Myocyte (in vitro differentiated cells): ENCODE measurements at places on chromosomes 12 and 14. TPM values are rescaled to one million over a fixed set of nuclear protein-coding genes. Genes with fewer than 3 reads are reported as not detected.

DNA sequence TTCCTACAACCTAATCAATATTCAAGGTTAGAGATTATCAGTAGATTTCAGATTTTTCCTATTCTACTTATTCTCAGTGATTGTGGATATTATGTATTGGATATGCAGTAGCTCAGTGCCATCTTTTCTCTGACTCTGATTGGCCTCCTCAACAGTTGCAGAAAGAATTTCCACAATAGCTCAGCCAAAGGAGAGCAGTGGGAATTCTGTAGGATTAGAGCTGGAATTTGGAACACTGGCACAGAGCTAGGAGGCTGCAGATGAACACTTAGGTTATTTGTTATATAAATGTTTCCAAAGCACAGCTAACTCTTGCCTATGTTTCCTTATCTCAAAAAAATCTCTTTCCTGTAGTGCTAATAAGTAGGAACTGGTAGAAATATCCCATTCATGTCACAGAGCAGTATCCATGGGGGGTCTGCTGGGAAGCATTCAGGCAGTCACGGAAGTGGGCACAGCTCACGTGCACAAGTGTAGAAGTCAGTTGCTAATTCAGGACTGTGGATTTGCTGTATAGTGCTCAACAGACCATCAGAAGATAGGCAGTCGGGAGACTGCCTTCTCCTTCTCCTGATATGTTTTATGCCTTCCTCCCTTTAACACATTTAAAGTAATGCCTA is 116.2 kb upstream of the TMEM260 start:
- DNase-seq = no peak

GRCh38 chr12:2853626-2854025 is 3.2 kb downstream of the TEX52 start:
- DNase-seq = peak; percentile 71

DNA sequence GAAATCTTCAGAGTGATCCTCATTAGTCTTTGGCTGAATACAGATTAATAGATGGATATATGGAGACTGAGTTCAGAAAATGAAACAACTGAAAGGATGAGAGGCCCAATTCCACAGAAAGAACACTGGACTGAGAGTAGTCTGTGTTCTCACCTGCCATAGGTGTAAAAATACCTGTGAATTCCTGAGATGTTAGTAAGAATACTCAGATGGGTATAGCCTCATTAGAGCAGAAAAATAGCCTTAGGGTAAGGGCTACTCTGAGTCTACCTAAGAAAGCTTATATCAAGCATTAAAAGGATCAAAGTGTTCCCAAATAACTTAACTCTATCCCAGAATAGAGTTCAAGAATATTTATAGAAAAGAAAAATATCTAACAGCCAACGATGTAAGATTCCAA is 1510.3 kb upstream of the SEL1L start:
- no peak for DNase-seq

GRCh38 chr12:90965204-90965603 is 10.2 kb upstream of the CCER1 start:
- no peak for DNase-seq

- no peak for DNase-seq
These were observed 87.5 kb downstream of the NCOR2 start for GRCh38 chr12:124479680-124480468.

DNA sequence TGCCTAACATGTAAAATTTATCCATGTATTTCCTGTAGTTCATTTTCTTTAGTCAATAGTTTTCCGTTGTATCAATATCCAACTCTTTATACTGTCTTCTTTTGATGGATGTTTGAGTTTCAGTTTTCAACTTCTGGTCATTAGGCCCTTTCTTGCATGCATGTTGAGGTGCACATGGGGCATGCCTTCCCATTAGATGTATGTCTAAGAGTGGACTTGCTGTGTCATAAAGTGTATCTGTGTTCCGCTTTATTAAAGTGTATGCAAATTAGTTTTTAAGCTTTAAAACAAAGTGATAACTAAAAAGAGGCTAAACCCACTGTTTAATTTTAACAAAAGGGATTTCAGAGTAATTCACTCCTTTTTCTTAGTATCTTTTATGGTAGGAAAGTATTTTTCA is 441.1 kb downstream of the PCNX1 start:
- no peak for DNase-seq

DNA sequence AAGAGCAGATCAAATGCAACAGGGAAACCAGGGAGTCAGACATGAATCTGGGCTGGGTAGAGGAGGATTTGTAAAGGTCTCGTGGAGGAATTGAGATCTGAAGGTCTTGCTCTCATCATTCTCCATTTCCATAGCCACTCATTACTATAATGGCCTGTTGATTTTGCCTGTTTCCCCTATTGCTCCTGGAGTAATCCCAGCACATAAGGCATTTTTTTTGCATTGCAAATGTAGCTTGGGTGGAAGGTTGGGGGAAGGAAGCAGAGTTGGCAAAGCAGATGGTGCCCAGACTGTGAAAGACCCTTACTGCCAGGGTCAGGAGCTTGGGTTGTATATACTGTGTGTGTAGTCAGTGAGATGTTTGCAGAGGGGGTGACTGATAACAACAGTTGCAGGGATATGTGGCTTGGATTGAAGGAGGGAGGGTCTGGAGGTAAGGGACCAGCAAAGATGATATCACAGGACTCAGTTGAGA is 116.0 kb downstream of the TTC6 start:
- DNase-seq = no peak

DNA sequence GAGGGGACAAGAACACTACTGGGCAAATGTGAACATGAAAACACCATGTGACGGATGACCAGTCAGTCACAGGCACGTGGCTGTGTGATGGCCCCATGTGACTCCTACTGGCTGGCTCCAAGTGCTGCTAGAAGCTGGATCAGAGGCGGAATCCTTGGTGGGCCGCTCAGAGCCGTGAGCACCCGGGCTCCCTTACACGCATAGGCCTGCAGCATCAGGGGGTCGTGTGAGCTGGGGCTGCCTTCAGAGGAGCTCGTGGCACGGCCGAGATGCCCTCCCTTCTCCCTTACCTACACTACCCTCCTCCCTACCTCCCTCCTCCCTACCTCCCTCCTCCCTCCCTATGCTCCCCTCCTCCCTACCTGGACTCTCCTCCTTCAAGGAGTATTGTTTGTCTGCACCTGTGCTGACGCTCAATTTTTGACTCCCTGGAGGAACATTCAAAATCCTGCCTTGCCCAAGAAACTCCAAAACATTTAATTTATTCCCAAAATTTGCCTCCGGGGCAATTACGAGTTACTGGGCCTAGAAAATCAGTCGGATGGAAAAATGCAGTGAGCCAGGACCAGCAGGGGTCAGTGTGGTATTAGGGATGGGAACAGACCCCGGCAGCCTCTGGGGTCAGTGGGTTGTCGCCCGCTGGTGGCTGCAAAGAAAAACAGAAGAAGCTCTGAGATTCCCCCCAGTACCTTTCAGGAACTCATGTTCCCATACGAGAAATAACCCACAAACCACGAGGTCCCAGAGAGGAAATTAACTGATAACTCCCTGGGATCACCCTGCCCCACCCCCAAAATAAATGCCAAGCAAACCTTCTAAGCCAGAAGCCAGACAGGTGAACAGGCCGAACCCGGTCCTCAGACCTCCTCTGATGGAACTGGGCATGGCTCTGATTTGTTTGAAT is 61.3 kb downstream of the C14orf132 start:
- peak; percentile 81 for DNase-seq

DNA sequence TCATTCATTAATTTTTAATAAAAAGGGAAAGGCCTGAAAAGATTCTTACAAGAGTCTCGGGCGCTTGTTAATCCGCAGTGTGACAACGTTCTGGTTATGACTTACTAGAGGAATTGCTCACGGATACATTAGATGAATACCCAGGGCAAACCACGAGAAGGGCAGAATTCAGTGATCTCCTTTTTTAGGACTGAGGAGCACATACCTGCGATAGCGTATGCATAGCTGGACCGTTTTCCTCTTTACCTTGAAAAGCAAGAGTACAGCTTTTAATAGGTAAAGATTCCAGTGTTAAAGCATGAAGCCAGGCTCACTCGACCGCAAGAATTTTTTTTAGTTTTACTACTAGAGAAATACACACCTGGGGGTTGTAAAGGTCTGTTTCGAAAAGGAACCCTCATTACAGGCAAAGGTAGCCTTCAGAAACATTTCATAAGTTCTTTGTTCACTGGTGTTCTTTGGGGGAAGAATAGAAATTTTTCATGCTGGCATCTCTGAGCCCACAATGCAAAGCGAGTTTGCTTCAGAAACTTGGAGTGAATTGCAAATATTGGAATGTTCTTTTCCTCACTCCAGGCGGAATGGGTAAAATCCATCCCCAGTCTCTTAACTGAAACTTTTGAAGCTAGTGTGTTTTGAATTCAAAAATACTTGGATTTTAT is 953 bp downstream of the MAPK1IP1L start:
- DNase-seq = peak; percentile 37

DNA sequence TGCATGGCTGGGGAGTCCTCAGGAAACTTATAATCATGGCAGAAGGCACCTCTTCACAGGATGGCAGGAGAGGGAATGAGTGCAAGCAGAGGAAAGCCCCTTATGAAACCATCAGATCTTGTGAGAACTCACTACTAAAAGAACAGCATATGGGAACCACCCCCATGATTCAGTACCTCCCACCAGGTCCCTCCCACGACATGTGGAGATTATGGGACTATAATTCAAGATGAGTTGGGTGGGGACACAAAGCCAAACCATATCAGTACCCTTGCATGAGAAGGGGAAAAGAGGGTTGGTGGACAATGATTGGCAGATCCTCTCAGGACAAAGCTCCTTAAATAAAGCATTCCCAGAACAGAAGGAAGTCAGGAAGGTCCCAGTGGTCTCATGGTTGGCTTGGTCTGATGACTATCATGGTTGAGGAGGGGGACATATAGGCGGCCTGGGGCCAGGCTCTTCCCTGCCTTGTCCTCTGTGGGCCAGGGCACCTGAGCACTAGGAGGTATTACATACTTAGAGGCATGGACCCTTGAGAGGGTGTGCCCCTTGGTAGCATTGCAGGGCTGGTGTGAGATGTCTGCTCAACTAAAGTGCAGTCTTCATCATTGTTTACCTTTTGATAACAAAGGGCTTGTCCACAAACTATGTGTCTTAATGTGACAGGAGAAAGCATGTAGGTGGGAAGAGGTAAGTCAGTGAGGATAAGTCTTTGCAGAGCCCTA is 22.2 kb downstream of the HSD17B6 start:
- no peak for DNase-seq

DNA sequence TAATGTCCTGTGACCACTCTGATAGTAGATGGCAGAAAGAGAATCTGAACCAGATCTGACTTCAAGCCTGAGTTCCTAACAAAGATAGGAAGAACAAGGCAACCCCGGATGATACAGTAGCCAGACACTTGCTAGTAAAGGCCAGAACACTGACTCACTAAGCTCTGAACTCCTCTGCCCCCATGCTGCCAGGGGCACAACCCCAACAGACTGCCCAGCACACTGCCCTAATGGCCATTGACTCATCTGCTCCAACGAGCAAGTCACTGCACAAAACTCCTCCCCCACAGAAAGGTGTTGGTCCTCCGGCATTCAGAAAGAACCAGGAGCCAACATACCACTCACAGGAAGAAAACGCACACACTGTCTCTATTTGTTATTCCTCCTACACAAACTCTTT is 179.6 kb upstream of the NUDT4 start:
- DNase-seq = peak; percentile 74

DNA sequence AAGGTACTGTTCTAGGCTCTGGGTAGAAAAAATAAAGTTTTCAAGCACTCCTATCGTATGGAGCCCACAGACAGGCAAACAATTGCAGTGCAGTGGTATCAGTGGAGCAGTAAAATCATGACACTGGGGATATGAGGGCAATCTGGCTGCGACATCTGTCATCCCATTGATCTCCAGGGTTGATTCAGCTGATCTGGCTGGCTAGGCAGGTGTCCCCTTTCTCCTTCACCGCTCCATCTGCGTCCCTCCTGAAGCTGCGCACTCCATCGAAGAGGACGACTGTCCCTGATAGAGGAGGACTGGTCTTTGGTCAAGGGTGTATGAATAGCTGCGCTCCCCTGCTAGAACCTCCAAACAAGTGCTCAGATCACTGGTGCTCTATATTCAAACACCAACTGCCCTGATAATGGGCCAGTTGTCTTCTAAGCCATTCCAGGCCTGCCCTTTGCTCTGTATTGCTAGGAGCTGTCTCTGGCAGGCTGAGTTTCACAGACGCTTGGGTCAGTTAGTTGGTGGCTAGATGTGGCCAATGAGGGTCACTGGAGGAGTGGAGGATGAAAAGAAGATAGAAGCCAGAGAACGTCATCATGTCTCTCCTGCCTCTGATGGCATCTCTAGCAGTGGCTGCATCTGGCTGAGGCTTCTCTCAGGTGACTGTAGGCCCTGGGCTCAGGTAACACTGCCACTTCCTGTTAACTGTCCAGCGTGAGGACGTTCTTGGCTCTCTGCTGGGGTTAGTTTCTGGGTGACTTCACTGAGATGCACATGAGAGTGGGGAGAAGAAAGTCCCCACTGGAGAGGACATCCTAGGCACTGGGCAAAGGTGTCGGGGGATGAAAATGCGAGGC is 205.0 kb upstream of the FOXN3 start:
- no peak for DNase-seq

GRCh38 chr12:105316931-105317852 is 13.3 kb upstream of the C12orf75 start:
- peak; percentile 15 for DNase-seq

DNA sequence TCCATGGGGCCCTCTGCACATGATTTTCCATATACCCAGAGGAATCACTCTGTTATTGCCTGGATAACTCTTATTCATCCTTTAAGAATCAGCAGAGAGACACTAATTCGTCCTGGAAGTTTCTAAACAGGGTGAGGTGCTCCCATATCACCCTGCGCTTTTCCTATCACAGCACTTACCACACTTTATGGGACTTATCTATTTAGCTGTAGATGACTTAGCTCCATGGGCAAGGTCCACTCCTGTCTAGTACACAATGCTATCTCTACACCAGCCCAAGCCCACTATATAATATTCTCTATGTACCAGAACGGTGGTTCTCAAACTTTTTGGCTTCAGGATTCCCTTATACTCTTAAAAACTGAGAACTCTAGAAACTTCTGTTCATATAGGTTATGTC is 111.7 kb downstream of the EFCAB11 start:
- DNase-seq = no peak

The CIT gene
- 4.7 and 5.6 TPM in 2 replicates for total RNA-seq

The SMOC1 gene
- total RNA-seq = 0.21 and 1.4 TPM in 2 replicates

The ERBB3 gene
- total RNA-seq = 178 and 188 TPM in 2 replicates

The CRIP1 gene
- 0.99 and 2.6 TPM in 2 replicates for total RNA-seq
